ENCODE measurements at places on chromosomes 2 and 18.

DNA sequence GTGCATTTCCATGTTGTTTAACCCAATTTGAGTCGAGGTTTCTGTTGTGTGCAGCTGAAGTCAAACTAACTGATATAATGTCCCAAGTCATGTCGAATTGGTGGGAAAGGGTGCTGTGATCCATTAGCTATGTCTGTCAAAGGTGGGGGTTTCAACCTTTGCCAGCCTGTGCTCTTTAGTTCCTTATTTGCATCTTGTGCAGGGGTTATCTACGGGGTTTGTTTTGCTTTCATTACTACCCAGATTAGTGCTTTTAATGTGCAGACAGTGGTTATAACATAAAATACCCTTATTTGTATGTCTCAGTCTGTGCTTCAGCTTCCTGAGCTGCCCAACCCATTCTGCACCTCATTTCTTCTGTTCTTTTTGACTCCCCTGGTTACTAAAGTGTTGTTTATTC, 271.9 kb upstream of the CXCR4 start:
- DNase-seq = no peak

GRCh38 chr2:150282357-150282756, 205.1 kb downstream of the RND3 start:
- no peak for DNase-seq

DNA sequence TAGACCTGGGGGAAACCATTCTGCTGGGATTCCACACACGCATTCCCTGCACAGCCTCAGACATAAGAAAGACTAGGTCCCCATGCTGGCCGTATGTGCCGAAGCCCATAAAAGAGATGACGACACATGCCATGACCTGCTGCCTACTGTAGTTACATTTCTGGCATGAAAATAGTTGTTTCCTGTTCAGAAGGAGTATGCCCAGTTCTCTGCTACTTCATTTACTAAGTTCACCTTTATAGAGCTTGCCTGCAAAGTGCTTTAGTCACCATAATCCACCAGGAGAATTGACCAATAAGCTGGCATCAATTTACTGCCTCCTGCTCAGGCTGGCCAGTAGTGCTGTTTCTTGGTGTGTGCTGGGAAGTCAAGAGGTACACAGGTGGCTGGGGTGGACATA, 150.2 kb upstream of the ALPP start:
- no peak for DNase-seq

GRCh38 chr2:133424876-133425275, 143.4 kb downstream of the NCKAP5 start:
- DNase-seq = no peak

- no peak for DNase-seq
These were observed 276.2 kb upstream of the EPHA4 start for GRCh38 chr2:221848286-221848685.

GRCh38 chr2:173472112-173472511, 117.4 kb downstream of the CDCA7 start:
- DNase-seq = no peak

DNA sequence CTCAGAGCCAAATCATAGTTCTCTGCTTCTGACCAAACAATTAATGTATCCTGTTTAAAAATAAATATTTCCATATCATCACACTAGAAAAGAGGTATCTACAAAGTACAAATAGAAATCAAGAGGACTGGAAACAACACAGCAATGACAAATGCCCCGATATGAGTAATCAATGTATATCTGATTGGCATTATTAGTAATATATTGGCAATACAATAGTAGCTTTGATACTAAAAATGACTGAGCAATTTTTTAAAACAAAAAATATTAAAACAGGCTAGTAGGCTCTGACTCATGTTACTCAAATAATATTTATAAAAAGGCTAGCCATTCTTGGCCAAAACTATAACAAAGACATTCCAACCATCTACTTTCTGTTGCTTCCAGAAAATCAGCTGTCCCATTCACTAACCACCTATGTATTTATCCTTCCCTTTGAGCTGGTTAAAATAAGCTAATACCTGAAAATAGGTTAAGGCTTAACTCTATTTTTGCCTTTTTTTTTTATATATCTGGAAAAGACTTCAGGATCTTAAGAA, 13.3 kb downstream of the PPP4R3B start:
- no peak for DNase-seq

DNA sequence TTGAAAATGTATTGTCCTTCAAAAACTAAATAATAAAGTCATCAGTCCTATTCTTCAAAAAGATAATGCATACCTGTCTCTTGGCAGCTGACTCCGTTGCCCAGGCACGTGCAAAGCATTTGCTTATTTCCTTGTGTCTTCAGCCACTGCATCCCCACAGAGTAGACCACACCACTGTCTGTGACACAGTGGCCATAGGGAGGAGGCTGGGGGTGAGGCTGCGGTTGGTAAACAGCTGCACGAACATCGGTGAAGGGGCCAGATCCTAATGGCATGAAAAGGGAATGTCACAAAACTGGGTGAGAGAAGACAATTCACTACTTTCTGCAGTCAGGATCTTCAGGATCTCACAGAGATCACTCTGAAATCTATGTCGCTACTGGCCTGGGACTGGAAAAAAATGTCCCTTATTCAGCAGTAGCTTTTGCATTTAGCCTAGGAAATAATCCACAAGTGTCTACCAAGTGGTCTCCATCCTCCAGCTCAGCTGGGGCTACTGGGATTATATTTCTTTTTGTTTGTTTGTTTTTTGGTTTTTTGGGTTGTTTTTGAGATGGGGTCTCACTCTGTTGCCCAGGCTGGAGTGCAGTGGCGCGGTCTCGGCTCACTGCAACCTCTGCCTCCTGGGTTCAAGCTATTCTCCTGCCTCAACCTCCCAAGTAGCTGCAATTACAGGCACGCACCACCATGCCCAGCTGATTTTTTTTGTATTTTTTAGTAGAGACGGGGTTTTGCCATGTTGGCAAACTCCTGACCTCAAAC, 10.7 kb downstream of the FN1 start:
- DNase-seq = no peak
